Stimulated activated CD4-positive, alpha-beta T cell treated with anti-CD3 and anti-CD28 coated beads, Interleukin-4, amount 100 ng/mL, for 48 hours (primary cell): ENCODE measurements at places on chromosomes 16 and 17.

GRCh38 chr16:2042986-2043666 is 4.5 kb downstream of the NTHL1 start:
- DNase-seq: no peak

- no peak for DNase-seq
Measured at GRCh38 chr17:73506470-73507435, 137.5 kb downstream of the SDK2 start.

DNA sequence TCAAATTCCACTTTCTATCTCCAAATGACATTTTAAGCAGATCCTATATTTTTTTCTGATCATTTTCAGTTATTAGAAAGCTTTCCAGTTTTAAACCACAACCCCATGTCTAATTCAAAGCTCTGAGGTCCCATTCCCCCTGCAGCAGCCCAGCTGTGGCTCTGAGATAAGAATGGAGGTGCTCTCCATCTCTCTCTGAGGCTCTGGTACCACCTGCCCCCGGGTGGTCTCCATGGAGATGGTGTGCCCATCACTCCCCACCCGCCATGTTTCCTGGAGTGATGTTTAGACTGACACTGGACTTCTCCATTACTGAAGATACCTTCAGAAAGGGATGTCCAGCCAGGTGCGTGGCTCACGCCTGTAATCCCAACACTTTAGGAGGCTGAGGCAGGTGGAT is 68.1 kb upstream of the SEC14L1 start:
- DNase-seq: no peak

DNA sequence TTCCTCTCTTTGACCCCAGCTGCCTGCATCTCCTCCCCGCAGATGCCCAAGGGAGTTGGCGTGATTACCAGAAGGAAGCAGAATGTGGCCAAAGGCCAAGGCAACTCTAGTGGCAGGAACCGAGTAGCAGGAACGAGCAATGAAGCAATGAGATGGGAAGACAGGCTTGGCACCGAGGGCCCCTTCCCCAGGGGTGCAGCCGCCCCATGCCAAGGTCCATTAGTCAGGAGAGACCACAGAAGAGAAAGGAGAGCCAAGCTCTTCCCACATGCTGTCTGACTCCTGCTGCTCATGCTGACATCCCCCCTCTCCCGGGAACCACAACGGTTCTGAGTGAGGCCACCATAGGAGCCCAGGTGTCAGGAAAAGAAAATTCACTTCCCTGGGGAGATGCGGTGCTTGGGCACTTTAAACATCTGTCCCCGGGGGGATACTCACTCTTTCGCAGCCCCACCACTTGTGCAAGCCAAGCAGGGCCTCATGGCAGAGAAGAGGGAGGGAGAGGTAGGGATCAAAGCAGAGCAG is 67.4 kb downstream of the MYO18A start:
- no peak for DNase-seq

GRCh38 chr16:4378999-4379690 is 7.5 kb downstream of the VASN start:
- no peak for DNase-seq

GRCh38 chr17:27379888-27380533 is 76.2 kb upstream of the KSR1 start:
- no peak for DNase-seq

DNA sequence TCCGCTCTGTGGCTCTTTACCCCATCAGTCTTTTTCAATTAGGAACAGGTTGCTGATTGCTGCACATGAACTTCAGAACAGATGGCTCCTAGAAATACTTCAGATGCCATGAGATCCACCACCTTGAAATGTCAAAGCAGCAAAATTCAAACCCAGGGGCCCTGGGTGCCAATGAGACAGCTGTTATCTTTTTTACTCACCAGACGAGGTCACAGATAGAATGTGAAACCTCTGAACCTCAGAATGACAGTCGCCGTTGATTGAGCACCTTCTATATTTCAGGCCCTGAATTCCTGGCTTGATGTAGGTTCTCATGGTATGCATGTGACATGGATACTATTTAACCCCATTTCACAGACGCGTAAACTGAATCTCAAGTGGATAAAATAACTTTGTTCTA is 63.0 kb downstream of the MAF start:
- no peak for DNase-seq

GRCh38 chr17:38848557-38848891 is 5.0 kb downstream of the RPL23 start:
- no peak for DNase-seq

GRCh38 chr17:64080174-64080618 is 49.7 kb downstream of the ERN1 start:
- DNase-seq: no peak
